CD8-positive, alpha-beta memory T cell (primary cell): ENCODE measurements at places on chromosomes 12 and 14. TPM values are rescaled to one million over a fixed set of nuclear protein-coding genes. Genes with fewer than 3 reads are reported as not detected.

SLC17A8 gene
- polyA plus RNA-seq, result not detected

ZNF268 gene
- polyA plus RNA-seq, result 19.8 TPM

- DNase-seq, result no peak
Observed at GRCh38 chr12:103880299-103881142, 39.5 kb upstream of the NT5DC3 start.

DNA sequence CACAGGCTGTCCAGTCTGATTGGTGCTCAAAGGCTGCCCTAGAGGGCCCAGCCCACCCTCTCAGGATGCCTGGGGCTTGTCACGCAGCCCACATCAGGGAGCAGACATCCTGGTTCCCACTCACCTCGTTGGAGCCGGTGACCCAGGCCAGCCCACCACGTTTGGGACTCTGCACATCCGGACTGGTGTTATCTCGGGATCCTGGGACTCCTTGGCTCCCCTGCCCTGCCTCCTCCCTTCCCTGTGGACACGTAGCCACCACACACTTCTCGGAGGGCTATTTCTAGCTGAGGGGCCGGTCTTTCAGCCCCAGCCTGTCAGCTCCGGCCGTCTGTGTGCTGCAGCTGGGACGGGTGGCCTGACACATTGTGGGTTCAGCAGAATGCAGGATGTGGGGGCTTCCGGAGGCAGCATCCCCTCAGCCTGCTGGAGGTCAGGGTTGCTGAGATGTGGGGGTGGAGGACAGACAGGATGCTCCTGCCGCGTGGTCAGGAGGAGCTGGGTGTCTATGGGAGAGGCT is 12.8 kb upstream of the FGF23 start:
- DNase-seq, result no peak

GRCh38 chr14:105187935-105188524 is 6.9 kb upstream of the NUDT14 start:
- no peak for DNase-seq

GRCh38 chr12:12046401-12046800 is 24.3 kb upstream of the BCL2L14 start:
- DNase-seq, result no peak

DNA sequence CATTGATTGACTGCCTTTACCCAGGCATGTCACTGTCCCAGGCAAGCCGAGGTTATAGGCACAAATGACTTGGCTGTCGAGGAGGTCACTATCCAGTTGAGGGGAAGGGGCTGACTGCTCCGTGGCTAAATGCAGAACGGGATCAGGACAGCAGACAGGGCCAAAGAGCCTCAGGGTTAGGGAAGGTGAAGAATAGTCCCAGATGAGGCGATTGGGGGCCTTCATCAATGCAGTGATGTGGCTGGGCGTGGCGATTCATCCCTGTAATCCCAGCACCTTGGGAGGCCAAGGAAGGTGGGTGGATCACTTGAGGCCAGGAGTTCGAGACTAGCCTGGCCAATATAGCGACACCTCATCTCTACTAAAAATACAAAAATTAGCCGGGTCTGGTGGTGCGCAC is 10.7 kb upstream of the GLT1D1 start:
- no peak for DNase-seq

DNA sequence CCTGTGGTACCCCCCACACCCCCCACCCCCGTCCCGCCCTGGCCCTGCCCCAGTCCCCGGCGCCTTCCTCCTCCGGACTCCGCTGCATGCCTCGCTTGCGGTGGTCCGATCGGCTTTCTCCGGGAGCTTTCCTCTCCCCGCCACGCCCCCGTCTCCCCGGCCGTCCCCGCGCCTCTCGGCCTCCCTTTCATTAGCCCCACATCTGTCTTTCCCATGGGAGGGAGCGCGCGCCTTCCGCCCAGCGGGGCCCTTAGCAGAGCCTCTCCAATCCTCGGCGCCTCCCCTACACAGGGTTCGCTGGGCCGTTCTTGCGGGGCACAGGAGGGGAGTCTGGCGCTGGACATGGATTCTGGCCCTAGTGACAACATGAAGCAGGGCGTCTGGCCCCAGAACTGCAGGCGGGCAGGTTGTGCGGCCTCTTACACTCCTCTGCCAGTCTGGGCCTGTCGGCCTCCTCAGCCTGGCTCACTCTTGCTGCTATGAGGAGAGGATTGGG is 1.5 kb upstream of the EFS start:
- no peak for DNase-seq

- DNase-seq, result no peak
Observed at GRCh38 chr12:101299931-101300330, 20.0 kb downstream of the UTP20 start.
